ENCODE measurements at places on chromosomes 1 and 21. TPM values are rescaled to one million over a fixed set of nuclear protein-coding genes. Genes with fewer than 3 reads are reported as not detected.

Gene FCGR3B
- 13.4 TPM for total RNA-seq

Gene SELL
- 11.4 TPM for total RNA-seq

Gene NR1I3
- total RNA-seq, result not detected

Gene PRELP
- 174 TPM for total RNA-seq

Gene FCER1G
- 64.3 TPM for total RNA-seq

Gene ABCG1
- 24.2 TPM for total RNA-seq

Gene ADORA3
- total RNA-seq, result 10.5 TPM

Gene SAMD11
- total RNA-seq, result 30.1 TPM

Gene VHLL
- total RNA-seq, result not detected

Gene LTN1
- 34.4 TPM for total RNA-seq

Gene KRTAP7-1
- not detected for total RNA-seq

Gene RBM11
- total RNA-seq, result 1.7 TPM

Gene SHE
- 44.1 TPM for total RNA-seq

Gene LAX1
- total RNA-seq, result 2.2 TPM

Gene NPPA
- 0.48 TPM for total RNA-seq

Gene DIRAS3
- total RNA-seq, result 2.2 TPM

Gene TAS1R2
- not detected for total RNA-seq

Gene KLHL20
- total RNA-seq, result 35.2 TPM

Gene RC3H1
- total RNA-seq, result 33.9 TPM

Gene LENEP
- total RNA-seq, result not detected

Gene PKLR
- not detected for total RNA-seq

Gene NID1
- 69.5 TPM for total RNA-seq

Gene LRRC47
- total RNA-seq, result 31.9 TPM

Gene ZMYM4
- total RNA-seq, result 54.9 TPM

Gene USH2A
- total RNA-seq, result not detected

Gene C1orf185
- total RNA-seq, result not detected

Gene GOLPH3L
- total RNA-seq, result 23.9 TPM

Gene DSCAM
- total RNA-seq, result not detected

Gene PADI2
- total RNA-seq, result 2.2 TPM

Measured in aorta (tissue), 5 donors.